ENCODE measurements at places on chromosomes 7 and 10. TPM values are rescaled to one million over a fixed set of nuclear protein-coding genes. Genes with fewer than 3 reads are reported as not detected.

IL6 gene
- 25.7 TPM for polyA plus RNA-seq

SFR1 gene
- 1.5 TPM for polyA plus RNA-seq

ZNF853 gene
- 2.0 TPM for polyA plus RNA-seq

PTF1A gene
- not detected for polyA plus RNA-seq

PLEKHS1 gene
- not detected for polyA plus RNA-seq

BLNK gene
- not detected for polyA plus RNA-seq

All from BJ (cell line).